ENCODE measurements at places on chromosomes 4 and X.
A peak's percentile ranks its signal among the peaks of the same experiment; 100 is the strongest.

DNA sequence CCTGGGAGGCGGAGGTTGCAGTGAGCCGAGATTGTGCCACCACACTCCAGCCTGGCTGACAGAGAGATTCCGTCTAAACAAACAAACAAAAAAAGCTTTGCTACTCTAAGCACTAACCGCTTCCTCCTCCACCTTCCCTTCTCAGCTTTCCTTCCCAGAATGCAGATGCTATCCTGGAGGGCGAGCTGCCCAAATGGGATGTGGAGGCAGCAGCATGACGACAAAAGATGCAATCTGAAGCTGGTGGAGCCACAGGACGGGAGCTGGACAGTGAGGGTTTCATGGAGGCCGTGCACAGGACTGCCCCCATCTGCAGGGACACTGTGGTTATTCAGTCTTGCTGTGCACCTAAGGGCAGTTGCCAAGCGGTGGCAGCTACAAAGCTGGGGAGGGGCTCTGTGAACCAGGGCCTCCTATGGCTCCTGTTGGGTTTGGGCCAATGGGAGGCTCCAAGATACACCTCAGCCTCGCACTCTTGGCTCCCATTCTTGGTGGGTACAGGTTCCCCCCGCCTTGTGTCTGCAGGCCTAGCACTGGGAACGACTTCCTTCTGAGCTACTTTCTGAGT is 47.4 kb downstream of the WDR1 start:
- no peak for DNase-seq

DNA sequence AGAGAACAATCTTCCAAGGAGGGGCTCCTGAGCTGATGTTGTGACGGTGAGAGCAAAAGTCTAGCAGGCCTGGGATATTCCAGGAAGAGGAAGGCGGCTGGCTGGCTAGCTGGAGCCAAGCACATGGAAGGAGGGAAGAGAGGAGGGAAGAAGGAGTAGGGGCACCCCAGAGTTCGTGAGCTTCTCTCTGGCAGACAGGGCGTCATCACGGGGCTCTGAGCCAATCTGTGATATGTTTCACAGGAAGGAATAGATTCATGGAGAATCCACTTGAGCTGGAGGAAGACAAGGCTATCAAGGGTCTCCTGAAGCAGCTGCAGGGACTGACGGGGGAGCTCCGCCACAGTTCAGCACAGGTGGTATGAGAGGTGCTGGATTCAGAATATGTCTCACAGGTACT is 73.6 kb downstream of the DHRSX start:
- no peak for DNase-seq

DNA sequence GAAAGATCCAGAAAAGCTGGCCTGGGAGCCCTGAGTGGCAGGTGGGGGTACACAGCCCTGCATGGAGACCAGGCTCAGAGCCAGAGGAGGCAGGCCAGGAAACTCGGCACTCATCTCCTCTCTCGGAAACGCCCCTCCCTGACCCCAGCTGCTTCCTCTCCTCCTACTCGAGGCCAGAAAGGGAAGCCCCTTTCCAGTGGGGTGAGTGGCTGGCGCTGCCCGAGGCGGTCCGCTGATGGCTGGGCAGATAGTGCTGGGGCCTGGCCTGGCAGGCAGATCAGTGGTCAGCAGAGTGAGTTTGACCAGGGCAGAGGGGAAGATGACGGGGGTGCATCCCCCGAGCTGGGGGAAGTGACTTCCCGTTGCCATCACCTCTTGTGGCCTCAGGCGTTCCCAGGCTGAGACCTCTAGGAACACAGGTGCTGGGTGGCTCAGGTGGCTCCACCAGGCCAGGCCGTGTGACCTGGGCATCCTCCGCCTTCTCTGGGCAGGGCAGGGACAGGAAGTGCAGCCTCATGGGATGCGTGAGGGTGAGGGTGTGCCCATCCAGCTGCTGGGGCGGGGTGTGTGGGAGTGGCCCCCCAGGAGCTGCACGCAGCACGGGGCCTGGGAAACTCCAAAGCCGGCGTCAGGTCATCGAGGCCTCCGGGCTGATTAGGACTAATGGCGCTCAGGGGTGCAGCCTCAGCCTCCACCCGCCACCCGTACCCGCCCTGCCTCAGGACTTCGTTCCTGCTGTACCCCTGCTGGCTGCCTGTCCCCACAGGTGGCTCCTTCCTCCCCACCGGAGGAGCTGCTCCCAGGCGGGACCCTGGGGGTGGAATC is 5.7 kb downstream of the SH3BP2 start:
- peak; percentile 60 for DNase-seq

- no peak for DNase-seq
Measured at GRCh38 chr4:2843941-2844584, 419 bp downstream of the ADD1 start.

DNA sequence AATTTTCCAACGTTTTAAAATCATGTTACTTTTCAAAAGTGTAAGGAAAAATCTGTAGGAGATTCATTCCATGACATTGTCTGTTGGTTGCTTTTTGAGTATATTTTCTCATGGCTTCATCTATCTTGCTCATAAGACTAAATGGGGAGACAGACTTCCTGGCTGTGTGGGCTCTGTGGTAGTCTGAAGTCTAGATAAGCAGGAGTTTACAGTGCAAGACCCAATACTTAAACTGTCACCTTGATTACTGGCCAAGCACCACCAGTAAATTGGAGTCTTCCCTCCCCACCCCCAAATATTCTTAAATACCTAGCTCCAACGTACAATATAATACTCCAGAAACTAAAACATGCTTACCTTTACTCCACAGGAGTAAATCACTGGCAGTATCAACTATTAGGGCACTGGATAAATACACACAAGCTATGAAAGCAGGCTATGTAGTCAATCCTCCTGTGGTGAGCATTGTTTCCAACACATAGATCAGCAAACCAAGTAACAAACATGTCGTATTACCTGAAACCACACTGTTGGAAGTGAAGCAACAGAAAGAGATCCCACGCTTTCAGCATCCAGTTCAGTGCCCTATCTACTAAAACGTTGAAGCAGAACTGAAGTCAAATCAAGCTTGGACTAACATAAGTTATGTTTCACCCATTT is 6.2 kb downstream of the HNRNPD start:
- DNase-seq, result no peak

DNA sequence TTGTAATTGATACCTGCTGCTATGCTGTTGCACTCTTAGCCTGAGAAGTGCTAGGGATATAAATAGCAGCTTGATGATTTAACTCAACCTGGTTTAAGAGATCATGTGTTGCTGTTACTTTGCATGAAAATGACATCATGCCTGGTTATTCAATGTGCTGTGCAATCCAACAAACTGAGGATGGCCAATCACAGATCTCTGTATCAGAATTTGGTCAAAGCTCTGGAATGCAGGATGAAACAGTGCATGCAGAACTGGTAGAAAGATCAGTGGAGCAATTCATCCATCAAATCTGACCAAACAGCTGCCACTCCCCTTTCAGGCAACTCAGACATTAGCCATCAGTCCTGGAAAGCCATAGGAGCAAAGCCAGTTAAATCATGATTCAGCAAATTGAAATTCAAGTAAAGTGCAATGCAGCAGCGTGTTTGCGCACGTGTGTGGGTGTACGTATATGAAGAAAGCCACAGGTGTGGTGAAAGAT is 160.3 kb upstream of the RASGEF1B start:
- no peak for DNase-seq

GRCh38 chr4:168549143-168549542 is 52.3 kb downstream of the PALLD start:
- DNase-seq, result no peak

GRCh38 chr4:69749771-69750170 is 10.6 kb downstream of the SULT1B1 start:
- DNase-seq, result no peak

DNA sequence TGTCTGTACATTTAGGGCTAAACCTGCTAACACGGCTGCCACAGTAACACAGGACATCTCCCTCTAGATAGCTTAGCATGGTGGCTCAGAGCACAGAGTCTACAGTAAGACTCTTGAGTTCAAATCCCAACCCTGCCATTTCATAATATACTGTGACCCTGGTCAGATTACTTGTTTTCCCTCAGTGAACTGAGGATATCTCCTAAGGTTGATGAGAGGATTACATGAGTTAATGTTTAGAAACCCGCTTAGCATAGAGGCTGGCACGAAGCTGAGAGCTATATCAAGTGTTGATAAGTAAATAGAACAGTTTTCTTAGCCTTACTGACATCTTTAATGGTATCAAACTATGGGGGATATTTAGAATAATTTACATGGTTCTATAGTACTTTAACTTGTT is 37.2 kb downstream of the CASP3 start:
- no peak for DNase-seq

DNA sequence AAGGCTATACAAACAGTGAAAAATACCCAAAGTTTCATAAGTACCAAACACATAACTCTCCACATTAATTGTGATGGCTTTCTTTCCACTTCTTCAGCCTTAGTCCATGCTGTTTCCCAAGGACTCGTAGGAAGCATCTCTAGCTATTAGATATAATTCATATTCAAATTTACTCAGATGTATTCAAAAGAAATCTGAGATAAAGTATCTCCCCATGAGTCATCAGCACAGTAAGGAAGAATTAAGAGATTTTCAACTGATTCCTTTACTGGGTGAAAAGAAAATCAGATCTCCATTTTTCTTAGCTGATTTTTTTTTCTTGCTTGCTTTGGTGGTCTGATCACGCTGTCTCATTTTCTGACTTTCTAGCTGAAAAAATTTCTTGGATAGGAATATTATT is 71.7 kb downstream of the MID1 start:
- DNase-seq, result no peak

DNA sequence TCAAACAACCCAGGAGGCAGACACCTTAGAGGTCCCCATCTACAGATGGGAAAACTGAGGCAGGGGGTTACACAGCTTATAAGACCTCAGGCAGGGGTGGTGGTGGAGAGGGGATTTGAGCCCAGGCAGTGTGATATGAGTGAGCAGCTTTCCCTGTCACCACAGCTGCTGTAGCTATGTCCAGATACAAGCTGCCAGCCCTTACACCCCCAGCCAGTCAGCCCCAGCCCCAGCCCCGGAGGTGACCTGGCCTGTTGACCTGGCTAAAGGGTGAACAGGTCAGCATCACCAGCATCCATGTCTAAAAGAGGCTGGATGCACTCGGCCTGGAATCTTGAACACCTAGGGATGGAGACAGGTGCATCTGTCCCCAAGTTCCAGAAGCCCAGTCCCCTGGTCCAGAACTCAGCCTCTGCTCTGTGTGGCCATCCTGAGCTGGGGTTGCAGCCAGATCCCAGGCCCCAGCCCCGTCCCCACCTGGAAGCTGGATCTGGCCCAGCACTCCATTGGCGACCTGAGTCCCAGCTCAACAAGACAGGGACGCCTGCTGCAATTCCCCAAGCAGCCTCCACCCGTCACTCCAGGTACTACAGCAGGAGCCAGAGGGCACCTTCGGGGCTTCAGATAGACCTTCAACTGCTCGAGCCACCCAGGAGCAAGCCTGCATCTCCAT is 89.5 kb downstream of the JAKMIP1 start:
- no peak for DNase-seq

DNA sequence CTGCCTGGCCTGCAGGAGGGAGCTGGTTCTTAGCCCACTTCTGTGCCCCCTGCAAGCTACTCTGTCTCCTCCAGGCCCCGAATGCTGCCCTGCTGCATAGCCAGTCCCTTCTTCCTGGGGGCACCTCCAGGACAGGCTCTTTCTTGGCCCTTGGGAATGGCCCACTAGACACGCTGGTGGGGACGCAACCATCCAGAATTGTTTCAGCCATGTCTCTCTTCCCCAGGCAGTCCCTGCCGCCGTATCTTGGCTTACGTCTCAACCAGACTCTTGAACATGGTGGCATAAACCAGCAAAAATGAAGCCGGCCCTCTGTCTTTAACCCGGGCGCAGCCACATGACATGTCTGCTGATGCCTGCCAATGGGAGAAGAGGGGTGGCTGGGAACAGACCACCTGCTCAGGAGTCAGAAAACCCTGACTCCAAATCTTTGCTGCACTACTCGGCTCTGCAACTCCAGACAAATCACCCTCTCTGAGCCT is 9.0 kb downstream of the LRPAP1 start:
- no peak for DNase-seq

GRCh38 chr4:15586066-15586465 is 69.1 kb downstream of the FBXL5 start:
- DNase-seq, result no peak

DNA sequence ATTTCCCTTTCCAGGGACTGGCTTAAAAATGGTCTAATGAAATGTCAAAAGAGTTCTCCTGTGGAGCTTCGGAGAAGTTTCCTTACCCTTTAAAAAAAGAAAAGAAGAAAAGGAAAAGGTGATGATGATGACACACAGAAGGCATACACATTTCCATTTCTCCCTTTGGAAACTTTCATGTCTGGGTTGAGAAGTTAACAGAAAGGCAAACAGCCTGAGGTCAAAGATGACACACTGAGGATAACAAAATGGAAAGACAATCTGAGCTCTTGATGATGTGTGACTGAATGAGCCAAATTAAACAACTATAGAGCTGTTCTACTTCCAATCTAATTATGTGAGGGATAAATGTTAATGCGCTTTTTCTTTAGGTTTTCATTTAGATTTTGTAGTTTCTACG is 32.2 kb downstream of the NFXL1 start:
- no peak for DNase-seq

DNA sequence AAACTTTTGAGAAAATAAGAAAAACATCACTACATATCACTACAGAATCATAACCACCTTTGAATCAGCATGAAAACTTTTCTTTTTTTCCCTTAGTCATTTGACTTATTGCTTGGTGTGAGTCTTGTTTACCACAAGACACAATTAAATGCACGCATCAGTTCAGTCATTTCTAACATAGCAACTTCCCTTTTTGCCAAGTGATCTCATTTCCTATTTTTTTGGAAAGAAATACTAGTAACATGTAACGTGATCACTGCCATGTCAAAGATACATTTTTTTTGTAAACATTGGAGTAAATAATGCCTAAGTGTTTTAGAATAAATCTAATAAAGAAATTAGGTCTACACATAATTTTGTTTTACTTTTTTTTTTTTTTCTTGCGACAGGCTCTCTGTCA is 5.1 kb upstream of the CXCL8 start:
- peak; percentile 82 for DNase-seq

DNA sequence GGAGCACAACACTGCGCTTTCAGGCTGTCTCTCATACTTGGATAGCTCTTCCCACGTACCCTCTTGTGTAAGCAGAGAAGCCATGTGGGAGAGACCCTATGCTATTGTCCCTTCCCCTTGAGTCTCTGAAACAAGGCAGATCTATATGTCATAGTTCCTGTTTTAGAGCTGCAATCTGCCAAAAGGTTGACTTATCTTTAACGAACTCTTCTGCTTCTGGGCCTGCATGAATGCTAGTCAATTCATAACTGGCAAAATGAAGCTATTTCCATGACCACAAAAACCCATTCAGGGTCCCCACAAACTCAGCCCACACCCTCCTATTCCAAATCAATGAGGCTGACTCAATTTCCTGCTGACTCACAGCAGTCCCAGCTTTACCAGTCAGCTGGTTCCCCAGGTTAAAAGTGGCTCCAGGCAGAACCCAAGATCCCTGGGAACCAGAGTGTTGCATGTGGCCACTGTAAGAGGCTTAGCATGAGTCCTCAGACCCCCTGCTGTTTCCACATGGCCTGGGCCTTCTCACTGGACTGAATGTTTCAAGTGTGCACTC is 25.3 kb upstream of the SOD3 start:
- DNase-seq, result no peak

DNA sequence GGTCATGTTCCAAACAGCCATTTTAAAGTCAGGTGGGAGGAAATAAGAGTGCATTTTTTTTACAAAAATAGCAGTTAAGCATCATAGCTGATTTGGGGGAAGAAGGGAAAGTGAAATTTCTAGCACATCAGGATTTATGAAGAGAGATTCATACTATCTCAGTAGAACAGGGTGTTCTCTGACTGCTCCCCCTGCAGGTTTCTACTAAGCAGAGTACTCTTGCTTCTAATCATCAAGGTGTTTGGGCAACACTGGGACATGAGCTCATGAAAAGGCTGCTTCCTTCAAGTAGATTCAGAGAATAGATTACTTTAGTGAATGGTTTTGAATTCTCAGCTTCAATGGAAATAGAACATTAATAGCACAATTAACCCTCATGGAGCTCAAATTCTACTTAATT is 591.4 kb upstream of the PCDH10 start:
- no peak for DNase-seq
